ENCODE measurements at places on chromosomes 12 and 14.
A peak's percentile ranks its signal among the peaks of the same experiment; 100 is the strongest.

DNA sequence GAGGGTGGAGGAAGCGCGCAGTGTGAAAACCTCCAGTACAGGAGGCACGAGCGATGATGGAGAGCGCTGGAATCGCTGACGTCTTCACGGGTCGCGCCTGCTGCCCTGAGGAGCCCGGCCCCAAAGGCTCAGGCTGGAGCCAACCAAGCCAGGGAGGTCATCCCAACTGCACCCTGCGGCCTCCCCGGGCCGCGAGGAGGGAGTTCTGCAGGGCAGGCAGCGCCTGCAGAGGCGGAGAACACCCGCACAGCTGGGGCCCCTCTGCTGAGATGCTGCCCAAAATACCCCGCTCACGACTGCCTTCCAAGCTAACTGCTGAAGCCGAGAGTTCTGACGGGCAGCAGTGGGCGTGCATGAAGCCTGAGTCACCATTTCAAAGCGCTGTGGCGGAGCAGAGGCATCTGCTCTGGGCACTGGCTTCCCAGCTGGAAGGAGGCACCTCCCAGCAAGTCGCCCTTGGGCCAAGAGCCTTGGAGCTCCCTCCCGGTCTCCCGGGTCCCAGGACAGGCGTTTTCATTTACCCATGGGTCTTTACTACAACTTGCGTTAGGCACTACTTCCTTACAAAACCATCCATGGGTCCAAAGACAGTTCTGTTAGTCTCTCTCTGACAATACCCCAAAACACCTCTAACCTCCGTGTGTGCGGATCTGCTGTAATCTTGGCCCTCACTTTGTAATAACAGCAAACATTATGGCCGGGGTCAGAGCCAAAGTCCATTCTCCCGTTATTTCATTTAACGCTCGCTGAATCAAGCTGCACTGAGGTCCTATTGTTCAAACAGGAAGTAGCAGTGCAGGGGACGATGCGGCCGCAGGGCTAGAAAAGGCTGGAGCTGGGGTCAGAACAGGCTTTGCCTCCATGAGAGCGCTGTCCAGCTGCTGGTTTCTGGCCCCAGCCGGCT lies 60.1 kb upstream of the RIMBP2 start:
- DNase-seq = peak; percentile 70

- peak; percentile 72 for DNase-seq
These were observed 53.8 kb upstream of the GSC start for GRCh38 chr14:94823556-94824341.

GRCh38 chr12:52082026-52082668 lies 2.6 kb downstream of the SMIM41 start:
- no peak for DNase-seq

- DNase-seq = no peak
These were observed 409.7 kb downstream of the VRK1 start for GRCh38 chr14:97206916-97207315.

- no peak for DNase-seq
These were observed 600.9 kb upstream of the FLRT2 start for GRCh38 chr14:84929086-84929485.

DNA sequence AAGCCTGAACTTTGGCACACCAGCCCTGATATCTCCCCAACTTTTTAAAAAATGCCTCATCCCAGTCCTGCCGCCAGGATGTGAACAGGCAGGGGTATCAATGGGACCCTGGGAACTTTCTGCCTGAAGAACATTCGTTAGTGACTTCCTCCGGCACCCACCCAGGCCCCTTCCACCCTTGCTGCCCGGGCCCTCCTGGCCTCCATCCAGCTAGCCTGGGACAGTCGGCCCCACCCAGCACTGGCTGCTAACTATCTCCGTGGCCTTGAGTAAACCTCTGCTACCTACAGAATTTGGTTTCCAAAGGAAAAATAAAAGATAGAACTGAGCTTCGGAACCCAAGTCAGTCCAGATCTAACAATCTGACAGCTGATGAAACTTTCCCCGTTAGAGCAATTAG lies 14.3 kb downstream of the SCARB1 start:
- no peak for DNase-seq

GRCh38 chr12:123063535-123063934 lies 83.1 kb downstream of the ARL6IP4 start:
- peak; percentile 21 for DNase-seq

DNA sequence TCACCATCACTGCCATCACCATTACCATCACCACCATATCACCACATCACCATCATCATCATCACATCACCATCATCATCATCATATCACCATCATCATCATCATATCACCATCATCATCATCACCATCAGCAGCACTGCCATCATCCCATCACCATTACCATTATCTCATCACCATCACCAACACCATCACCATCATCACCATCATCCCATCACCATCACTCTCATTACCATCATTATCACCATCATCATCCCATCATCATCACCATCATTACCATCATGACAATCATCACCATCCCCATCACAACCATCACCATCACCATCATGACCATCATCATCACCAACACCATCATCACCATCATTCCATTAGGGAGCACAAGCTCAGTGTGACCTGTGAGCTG lies 318.0 kb downstream of the ADGRD1 start:
- no peak for DNase-seq

DNA sequence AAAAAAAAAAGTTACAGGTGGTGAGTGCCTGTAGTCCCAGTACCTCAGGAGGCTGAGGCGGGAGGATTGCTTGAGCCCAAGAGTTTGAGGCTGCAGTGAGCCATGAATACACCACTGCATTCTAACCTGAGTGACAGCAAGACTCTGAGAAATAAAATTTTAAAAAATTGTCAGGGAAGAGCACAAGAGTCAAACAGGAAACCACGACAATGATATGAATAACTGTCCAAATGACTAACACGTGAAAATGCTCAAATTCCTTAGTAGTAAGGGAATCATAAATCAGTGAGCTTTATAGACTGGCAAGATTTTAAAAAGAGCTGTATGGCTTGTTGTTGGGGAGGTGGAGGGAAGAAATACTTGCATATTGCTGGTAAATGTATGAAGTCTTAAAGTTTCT lies 12.9 kb upstream of the ASPG start:
- no peak for DNase-seq

- peak; percentile 34 for DNase-seq
These were observed 44.7 kb upstream of the USP15 start for GRCh38 chr12:62215506-62215905.

DNA sequence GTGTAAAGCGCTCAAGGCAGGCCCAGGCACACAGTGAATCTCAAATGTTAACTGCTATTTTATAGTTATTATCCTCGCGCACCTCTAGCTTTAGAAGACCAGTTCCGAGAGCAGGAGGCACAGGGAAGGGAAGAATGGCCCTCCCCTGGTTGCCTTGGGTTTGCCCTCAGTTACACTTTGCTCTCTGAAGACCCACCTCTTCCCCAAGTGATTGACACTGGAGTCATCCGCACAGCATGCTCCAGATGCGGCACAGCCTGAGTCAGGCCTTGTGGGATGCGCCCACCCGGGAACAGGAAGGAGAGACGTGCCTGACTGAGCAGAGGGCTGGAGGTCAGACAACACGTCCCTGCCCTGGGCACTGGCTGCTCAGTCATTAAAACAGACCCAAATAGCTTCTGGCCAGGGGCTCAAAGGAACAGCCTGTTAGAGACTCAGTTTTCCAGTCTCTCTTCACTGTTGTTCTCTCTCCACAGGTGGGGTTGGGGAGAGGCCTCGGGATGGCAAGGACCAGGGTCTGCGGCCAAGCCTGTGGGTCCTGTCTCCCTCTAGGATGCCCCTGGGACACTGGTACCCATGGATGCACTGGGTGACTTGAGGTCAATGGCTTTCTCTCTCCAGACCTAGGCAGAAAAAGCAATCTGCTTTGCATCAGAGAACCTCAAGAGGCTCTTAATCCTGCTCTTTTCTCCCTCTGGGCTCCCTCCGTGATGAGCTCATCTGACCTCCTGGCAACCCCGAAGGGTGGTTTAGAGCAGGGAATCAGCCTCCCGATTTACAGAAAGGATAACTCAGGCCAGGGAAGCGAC lies 13.6 kb upstream of the MLXIP start:
- DNase-seq = peak; percentile 56

GRCh38 chr14:100419856-100420255 lies 96.7 kb downstream of the SLC25A47 start:
- DNase-seq = no peak

DNA sequence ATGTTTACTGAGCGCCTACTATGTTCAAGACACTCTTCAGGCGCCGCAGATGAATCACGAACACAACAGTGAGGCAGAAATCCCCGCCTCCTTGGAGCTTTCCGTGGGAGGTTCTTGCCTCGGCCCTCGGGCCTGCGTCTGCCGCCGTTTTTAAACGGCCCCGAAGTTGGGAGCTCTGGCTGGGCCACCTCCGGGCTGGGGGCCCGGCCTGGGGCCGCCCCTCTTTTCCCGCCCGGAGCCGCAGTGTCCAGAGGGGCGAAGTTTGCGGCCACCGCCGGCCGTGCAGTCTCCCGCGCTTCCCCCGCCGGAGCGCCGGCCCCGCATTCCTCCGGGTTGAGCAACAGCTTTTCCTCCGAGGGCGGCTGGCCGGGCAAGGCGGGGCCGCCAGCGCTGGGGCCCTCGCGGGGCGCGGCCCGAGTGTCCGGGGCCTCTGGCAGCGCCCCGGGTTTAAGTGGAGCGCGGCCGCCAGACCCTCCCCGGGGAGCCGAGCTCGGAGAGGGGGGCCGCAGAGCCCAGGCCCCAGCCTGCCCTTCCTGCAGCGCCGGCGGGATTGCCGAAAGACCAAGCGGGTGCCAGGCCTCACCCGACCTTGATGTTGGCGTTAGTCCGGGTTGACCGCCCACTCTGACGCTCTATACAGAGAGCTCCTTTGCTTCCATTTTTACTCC lies 18.7 kb upstream of the CTDSP2 start:
- DNase-seq = peak; percentile 81

DNA sequence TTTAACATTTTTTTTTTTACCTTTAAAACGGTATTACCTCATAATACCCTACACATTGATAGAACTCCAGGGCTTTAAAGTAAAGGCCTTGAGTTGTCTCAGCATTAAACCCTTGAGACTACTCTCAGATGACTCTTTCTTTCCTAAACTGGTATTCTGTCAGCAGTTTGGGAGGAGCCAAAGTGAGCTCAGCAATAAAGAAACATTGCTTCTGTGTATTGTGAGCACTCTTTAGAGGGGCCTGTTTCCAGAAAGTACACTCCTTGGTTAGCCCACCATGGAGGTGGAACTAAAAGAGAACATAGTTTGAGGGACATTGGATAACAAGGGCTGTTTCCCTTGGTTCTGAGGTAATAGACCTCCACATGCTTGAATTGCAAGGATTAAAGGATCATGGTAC lies 20.4 kb downstream of the MAP3K12 start:
- no peak for DNase-seq

DNA sequence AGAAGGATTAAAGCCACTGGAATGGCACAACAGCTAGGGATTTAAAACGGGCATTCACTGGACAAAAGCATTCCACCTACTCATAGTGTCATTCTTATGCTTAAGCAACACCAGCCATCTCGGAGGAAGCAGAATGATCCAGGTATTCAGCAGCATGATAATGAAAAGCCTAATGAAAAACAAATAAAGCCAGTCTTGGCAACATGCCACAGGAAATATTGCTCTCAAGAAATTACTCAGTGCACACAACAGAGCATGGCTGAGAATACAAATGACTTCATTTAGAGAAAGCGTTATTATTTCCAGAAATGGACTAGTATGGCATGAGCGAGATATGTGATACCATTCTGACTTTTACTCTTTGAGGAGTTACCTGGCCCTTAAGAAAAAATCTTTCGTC lies 442.2 kb downstream of the APAF1 start:
- peak; percentile 75 for DNase-seq

- peak; percentile 18 for DNase-seq
These were observed 5.4 kb upstream of the ANO4 start for GRCh38 chr12:100789146-100789545.

GRCh38 chr12:104064031-104064841 lies at the start of gene HCFC2:
Gene HCFC2 (plus strand): TSS chr12:104064531. CDS start chr12:104064561, 30 bp downstream.
- peak; percentile 82 for DNase-seq

DNA sequence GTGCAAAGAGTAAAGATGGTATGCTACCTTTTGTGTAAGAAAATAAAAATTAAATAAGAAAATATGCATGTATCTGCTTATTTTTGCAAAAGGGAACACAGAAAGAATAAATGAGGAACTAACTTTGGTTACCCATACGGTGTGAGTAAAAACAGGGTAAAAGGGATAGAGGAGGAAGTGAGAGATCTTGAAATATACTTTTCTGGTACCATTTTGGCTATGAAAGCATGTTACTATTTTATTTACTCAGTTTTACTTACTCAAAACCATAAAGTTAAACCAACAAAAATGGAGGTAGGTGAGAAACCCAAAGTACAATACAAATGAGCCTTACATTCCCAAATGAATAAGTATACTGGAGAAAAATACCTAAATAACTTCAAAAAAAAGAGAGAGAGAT lies 122.0 kb upstream of the EGLN3 start:
- no peak for DNase-seq

GRCh38 chr12:99389751-99390150 lies 257.8 kb upstream of the GARIN6 start:
- no peak for DNase-seq

- DNase-seq = no peak
These were observed 309.5 kb downstream of the ATXN7L3B start for GRCh38 chr12:74847169-74847568.

DNA sequence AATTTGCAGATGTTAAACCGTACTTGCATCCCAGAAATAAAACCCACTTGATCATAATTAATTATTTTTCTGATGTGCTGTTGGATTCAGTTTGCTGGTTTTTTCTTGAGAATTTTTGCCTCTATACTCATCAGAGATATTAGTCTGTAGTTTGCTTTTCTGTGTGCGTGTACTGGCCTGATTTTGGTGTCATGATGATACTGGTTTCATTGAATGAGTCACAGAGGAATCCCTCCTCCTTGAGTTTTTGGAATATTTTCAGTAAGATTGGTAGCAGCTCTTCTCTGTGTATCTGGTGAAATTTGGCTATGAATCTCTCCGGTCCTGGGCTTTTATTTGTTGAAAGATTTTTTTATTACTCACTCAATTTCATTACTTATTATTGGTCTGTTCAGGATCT lies 100.4 kb upstream of the PMCH start:
- peak; percentile 44 for DNase-seq

DNA sequence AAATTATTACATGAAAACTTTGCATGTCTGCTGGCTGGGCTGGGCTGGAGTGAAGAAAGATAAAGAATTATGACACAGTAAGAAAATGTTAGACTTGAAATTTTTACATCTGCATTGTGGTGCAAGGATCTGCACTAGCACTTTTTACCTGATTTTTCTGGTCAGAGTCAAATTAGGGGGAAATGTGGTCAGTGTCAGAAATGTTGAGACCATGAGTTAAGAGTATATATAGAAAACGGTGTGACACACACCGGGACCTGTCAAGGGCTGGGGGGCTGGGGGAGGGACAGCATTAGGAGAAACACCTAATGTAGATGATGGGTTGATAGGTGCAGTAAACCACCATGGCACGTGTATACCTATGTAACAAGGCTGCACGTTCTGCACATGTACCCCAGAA lies 90.3 kb downstream of the IGF1 start:
- DNase-seq = no peak

DNA sequence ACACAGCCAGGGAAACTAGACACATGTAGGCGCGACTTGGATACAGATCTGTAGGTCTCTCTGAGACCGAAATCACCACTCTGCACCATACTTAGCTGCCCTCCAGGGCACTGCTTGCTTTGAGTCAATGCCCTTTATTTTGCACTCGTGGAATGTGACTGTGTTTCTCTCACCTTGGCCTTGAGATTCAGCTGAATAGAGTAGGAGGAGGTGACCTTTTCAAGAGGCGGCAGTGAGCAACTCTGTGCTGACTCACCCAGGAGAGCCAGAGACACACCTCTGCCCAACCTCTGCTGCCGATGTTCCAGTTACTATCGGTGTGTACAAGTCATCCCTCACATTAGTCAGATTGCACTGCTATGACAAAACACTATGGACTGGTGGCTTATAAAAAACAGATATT lies 583.4 kb downstream of the VRK1 start:
- DNase-seq = peak; percentile 68

- no peak for DNase-seq
These were observed 289.1 kb downstream of the RPS29 start for GRCh38 chr14:49297102-49297501.
